ENCODE measurements at places on chromosomes 12 and 14.

DNA sequence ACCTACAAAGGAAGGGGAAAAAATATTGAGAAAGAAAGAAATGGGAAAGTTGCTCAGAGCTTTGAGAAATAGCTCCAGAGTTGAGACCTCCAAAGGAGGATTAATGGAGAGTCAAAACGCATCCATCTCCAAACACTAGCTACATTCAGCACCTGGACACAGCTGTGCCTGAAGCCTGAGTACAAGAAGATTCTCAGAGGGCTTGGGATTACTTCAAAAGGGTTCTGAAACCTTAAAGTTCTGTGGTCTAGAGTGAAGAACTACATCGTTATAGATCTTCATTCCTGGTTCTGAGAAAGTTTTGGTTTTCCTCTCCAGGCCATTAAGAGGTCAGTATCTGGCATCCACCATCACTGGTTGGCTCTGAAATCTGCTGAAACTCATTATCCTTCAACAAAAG lies 10.5 kb upstream of the TMED10 start:
- no peak for DNase-seq

- DNase-seq, result no peak
Observed at GRCh38 chr12:13175499-13175898, 21.0 kb upstream of the EMP1 start.

GRCh38 chr12:13196130-13196921 lies at the start of gene EMP1:
Gene EMP1 (plus strand): TSS chr12:13196726. CDS start chr12:13211511, 14,785 bp downstream.
- peak; percentile 72 for DNase-seq

- no peak for DNase-seq
Observed at GRCh38 chr12:3595721-3596120, 104.7 kb downstream of the PRMT8 start.

DNA sequence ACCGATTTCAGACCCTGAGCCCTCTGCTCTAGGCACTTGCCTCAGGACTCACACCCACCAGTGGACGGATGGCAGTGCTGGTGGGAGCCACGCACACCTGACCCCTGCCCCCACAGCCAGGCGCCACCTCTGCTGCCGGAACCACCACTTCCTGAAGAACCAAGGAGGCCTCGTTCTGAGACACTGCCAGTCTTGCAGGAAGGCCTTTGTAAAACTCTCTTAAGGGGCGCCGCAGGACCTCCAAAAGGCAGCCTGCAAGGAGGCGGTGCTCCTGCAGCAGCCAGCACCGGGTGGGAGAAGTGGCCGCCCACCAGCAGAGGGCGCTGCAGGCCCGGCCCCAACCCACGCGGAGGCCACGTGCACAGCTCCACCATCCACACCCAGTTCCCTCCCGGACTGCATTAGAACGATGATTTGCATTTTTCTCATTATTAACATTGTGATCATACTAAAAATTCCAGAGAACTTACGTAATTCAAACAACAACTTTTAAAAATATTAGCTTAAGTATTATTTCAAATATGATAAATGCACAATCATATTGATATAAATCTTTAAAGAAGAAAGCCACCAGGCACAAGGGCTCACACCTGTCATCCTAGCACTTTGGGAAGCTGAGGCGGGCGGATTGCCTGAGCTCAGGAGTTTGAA lies 12.8 kb downstream of the STX2 start:
- DNase-seq, result peak; percentile 69

DNA sequence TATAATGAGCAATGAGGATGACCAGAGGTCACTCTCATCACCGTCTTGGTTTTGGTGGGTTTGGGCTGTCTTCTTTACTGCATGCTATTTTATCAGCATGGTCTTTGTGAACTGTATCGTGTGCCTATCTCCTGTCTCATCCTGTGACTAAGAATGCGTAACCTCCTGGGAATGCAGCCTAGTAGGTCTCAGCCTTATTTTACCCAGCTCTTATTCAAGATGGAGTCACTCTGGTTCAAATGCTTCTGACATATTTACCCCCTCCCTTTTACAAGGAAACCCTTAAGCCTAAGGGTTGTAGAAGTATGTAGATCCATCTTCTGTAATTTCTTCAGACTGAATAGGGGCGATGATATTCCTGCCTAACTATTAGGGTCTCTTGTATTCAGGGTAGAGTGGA lies 8.4 kb downstream of the IFI27L1 start:
- no peak for DNase-seq

- no peak for DNase-seq
Observed at GRCh38 chr14:54839701-54840119, 62.9 kb downstream of the GCH1 start.
